ENCODE measurements at places on chromosomes 1 and 21.

- DNase-seq, result no peak
Observed at GRCh38 chr1:2135441-2135841, 59.1 kb downstream of the FAAP20 start.

- no peak for DNase-seq
Observed at GRCh38 chr1:214670098-214670497, 67.1 kb downstream of the CENPF start.

DNA sequence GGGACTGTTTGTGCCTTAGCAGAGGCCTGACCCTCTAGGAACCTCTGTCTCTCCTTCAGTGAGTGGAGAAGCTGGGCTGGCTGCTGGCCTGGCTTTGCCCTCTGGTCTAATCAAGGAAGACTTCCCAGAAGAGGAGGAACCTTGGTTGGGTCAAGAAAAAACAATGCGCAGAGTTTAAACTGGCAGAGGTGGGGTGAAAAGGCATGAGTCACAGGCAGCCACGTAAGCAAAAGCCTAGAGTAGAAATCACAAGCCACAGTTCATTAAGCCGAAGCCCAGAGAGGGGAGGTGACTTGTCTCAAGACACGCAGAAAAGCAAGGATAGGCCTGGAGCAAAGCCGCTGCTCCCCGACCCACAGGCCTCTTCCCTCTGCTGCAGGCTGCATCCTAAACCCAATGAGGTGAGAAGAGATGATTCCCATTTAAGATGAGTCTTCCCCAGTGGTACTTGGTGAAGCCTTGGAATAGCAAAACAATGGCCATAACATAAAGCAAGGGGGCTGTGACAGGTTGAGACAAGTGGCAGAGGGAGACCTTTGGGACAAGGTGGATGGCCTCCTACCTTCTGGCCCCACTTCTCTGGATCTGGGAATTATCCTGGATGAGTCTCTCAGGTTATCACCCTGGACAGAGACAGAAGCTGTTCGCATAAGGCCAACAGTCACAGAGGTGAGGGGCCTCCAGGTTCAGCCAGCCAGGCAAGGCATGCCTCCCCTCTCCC lies 7.7 kb downstream of the PDZK1IP1 start:
- no peak for DNase-seq

DNA sequence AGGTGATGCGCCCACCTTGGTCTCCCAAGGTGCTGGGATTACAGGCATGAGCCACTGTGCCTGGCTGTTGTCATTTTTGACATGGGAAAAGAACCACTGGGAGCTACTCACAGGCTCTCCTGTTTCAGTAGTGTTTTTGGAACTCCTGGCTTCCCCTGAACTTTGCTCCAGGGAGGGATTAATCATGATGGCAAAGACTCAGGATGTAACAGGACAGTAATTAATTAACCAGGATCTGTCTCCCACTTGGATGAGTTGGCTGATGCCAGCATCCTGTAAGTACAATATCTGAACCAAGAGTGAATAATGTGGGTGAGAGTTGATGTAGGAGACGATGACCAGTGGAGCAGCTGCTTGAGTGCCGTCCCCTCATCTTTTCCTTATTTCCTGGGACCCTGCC lies 4.9 kb downstream of the SFT2D2 start:
- DNase-seq, result no peak
